Ascending aorta (tissue), 2 donors: ENCODE measurements at places on chromosomes 3 and 15.

DNA sequence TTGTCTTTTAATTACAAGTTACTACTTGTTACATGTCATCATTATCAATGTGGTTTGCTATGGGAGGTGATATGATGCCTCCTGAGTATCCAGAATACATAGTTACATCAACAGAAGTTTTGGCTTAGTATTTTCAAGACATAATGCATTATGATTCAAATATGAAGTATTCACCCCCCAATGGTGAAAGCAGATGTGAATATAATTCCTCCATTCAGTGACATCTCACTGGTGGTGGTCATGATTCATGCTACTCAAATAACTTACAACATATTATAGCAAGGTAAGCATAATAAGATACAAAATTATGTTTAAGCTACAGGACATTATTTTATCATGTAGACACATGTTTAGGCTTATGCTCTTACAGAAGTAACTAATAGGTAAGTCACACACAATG is 34.9 kb upstream of the TTBK2 start:
- H3K4me1 ChIP-seq, result no peaks in the 10 kb centered on the region
- no peak for DNase-seq
- no peaks in the 10 kb centered on the region for H3K27me3 ChIP-seq
- H3K27ac ChIP-seq, result no peak overlapping the region
- peaks cover 98% of the 10 kb centered on the region for H3K36me3 ChIP-seq
- H3K4me3 ChIP-seq, result no peak overlapping the region

DNA sequence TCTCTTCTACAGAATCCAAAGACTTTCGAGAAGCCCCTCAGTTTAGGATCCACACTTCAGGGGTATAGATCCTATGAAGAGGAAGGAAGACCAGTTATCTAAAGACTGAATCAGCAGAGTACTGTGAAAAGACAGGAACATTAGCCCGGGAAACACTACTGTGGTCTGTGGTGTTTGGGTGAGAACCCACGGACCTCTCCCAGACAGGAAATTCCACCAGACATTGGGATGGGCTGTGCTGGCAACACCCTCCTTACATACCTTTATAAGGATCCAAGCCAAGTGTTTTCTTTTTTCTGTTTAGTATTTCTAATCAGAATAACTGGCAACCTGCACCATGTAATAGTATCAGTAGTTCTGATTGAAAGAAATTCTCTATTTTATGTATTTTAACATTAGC is 14.1 kb downstream of the TMEM207 start:
- H3K4me3 ChIP-seq, result no peak overlapping the region
- no peak overlapping the region for H3K27ac ChIP-seq
- DNase-seq, result no peak
- H3K27me3 ChIP-seq, result no peaks in the 10 kb centered on the region

DNA sequence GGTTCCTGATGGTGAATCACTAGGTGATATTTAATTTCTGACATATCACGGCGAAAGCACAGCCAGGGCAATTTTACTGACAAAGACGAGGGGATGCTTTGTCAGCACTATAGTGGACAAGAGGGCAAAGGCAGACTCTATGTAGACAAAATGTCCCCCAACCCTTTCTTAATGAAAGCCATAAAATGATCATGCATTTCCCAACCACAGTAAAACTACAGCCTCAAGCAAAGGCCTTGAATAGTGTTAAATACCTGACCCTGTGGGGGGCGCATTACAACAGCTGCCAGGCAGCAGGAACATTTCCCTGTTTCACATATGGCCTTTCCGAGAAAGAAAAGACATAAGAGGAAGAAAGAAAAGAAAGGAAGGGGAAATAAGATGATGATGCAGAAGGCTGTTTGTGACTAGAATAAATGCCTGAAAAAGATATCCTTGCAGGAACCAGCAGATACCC is 49.5 kb downstream of the GLDN start:
- peaks cover 2% of the 10 kb centered on the region for H3K36me3 ChIP-seq
- no peak for DNase-seq
- H3K27ac ChIP-seq, result no peak overlapping the region
- H3K4me1 ChIP-seq, result no peaks in the 10 kb centered on the region

DNA sequence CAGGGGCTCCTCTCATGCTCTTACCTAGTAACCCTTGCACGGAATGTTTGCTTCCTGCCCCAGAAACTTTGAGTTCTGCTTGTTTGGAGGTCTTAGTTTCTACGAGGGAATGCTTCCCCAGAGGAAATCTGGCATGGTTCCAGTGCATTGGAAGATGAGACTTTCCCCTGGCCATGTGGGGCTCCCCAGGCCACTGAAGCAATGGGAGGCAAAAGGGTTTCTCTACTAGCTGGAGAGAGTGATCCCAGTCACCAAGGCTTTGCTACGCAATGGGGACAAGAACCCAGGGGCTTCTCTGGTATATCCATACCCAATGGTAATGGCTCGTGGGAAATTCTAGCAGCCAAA is 44.2 kb upstream of the RPL32 start:
- no peak overlapping the region for H3K4me3 ChIP-seq
- no peaks in the 10 kb centered on the region for H3K36me3 ChIP-seq
- no peak overlapping the region for H3K27ac ChIP-seq
- DNase-seq, result no peak
- peaks cover 3% of the 10 kb centered on the region for H3K4me1 ChIP-seq

- H3K36me3 ChIP-seq, result no peaks in the 10 kb centered on the region
- no peak overlapping the region for H3K27ac ChIP-seq
- H3K27me3 ChIP-seq, result no peaks in the 10 kb centered on the region
- no peak for DNase-seq
- H3K4me3 ChIP-seq, result no peak overlapping the region
- H3K4me1 ChIP-seq, result no peaks in the 10 kb centered on the region
These were observed 21.6 kb downstream of the SLCO3A1 start for GRCh38 chr15:91874992-91875660.
